GM23248 (cell line): ENCODE measurements at places on chromosomes 1 and 21.

DNA sequence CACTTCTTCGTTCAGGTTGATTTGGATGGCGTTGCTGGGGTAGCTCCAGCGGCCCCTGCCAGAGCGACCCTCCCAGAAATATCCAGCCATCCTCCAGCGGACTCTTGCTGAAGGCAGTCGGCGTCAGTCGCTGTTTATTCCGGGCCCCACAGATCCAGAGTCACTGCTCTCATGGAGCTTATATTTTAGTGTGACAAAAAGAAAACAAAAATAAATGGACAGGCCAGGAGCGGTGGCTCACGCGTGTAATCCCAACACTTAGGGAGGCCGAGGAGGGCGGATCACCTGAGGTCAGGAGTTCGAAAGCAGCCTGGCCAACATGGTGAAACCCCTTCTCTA lies 791 bp upstream of the CFAP298 start:
- no peak for DNase-seq

DNA sequence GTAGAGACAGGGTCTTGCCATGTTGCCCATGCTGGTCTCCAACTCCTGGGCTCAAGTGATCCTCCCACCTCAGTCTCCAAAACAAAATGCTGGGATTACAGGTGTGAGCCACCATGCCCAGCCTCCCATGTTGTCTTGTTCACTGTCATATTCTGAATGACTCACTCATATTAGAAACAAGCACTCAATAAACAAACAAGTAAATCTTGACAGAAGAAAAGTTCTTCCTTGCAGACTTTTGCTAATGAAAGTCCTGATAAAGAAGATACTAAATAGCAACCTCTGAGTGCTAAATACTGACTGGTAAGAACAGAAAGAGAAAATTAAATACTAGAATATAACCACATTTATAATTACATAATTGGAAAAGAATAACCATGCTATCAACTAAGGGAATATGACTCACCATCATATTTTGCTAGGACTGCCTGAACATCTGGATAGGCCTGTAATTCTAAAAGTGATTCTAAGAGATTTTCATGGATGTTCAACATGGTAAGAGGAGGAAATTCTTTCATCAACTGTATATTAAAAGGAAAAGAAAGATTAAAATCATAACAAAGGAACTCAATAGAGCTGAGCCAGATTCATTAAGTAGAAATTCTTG lies 37.3 kb downstream of the ST7L start:
- DNase-seq = peak; percentile 15

GRCh38 chr1:183241471-183241870 lies 55.4 kb downstream of the LAMC2 start:
- DNase-seq = peak; percentile 85

GRCh38 chr1:115063228-115063901 lies 25.9 kb downstream of the TSPAN2 start:
- DNase-seq = no peak

DNA sequence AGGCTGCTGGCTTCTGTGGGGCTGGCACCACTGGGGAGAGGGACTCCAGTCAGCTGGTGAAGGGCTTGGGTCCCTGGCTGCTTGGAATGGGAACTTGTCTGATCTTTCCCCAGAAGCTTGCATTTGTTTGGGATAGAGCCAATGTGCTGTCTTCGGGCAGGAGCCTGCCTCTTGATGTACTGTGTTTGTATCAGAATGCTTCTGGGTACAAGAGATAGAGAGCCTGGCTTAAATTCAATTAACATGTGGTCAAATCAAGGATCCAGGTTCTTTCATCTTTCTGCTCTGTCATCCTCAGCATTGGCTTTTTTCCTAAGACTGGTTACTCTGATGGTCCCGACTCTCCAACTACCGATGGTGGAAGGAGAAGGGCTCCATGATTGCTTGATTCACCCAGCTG lies 16.0 kb upstream of the PROK1 start:
- DNase-seq = no peak

DNA sequence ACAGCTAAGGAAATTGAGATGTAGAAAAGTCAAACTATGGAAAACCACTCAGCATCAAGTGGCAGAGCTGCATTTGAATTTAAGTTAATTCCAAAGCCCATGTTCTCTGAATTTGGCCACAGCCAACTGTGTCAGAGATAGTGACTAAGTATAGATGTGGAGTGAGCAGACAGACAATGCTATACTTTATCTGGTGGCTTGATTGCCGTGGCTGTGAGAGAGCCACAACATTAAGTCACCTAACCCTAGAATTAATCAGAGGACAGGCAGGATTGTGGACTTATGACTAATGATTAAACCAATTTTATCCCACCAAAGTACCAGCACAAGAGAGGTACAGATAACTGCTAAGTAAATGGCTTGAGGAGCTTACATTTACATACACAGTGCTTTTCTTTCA lies 209.8 kb downstream of the TPR start:
- peak; percentile 42 for DNase-seq

DNA sequence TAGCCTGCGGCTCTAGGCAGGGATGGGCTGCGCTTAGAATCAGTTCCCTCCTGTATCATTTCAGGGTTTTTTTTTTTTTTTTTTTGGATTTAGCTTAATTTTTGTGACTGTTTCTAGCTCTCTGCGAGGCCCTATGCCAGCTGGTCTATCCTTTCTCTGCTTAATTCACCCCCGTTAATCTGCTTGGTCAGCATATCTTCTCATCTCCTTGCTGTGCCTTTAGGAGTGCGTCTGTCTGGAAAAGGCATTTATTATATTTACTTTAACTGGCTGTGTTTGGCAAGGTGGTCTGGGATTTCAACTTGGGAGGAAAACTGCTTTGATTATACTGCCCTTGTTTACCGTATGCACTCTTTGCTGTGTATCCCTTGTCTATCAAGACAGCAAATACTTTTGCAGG lies 184.8 kb upstream of the KIAA0040 start:
- no peak for DNase-seq

GRCh38 chr1:232596666-232597303 lies 33.1 kb downstream of the SIPA1L2 start:
- DNase-seq = no peak

DNA sequence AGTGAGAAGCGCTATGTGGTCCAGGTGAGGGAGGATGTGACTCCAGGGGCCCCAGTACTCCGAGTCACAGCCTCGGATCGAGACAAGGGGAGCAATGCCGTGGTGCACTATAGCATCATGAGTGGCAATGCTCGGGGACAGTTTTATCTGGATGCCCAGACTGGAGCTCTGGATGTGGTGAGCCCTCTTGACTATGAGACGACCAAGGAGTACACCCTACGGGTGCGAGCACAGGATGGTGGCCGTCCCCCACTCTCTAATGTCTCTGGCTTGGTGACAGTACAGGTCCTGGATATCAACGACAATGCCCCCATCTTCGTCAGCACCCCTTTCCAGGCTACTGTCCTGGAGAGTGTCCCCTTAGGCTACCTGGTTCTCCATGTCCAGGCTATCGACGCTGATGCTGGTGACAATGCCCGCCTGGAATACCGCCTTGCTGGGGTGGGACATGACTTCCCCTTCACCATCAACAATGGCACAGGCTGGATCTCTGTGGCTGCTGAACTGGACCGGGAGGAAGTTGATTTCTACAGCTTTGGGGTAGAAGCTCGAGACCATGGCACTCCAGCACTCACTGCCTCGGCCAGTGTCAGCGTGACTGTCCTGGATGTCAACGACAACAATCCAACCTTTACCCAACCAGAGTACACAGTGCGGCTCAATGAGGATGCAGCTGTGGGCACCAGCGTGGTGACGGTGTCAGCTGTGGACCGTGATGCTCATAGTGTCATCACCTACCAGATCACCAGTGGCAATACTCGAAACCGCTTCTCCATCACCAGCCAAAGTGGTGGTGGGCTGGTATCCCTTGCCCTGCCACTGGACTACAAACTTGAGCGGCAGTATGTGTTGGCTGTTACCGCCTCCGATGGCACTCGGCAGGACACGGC lies 2.2 kb downstream of the CELSR2 start:
- no peak for DNase-seq

GRCh38 chr1:72394457-72394856 lies 112.1 kb upstream of the NEGR1 start:
- DNase-seq = no peak

DNA sequence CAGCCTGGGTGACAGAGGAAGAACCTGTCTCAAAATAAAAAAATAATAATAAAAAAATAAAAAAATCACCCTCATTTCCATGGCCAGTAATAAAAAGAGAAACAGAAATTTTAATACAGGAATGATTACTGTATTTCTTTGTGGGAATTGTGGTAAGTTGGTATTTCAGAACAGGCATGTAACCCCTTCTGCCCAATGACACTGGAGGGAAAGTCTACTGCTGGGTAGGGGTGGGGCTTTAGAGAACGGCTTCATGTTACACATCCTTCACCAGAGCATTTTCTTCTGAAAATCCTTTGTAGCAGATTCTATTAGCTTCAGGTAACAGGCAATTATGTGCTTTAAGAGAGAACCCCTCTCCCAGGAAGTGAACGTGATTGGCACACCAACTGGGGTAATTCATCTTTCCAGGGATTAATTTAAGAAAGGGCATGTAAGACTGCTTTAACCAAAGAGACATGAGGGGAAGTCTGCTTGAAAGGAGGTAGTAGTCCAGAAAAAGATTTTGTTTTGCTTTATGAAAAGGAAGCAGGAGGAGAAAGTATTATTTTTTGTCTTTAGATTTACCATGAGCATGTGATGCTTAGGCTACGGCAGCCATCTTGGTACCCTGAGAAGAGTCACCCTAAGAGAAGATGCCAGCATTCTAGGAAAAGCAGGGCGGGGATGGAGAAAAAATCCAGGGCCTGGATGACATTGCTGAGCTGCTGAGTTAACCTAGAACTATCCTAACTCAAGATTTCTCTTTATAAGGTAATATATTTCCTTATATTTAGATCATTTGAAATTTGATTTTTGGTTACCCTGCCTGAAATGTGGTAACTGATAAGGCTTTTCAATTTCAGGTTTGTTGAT lies 57.7 kb upstream of the DPT start:
- no peak for DNase-seq

DNA sequence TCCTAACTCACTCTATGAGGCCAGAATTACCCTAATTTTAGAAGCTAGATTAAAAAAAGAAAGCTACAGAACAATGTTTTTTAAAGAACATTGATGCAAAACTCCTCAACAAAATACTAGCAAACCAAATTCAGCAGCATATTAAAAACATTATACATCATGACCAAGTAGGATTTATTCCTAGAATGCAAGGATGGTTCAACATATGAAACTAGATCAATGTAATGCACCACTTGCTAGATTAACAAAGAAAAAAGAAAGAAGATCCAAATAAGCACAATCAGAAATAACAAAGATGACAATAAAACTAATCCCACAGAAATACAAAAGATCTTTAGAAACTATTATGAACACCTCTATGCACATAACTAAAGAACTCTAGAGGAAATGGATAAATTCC lies 13.3 kb upstream of the PPT1 start:
- no peak for DNase-seq

- peak; percentile 16 for DNase-seq
Observed at GRCh38 chr1:84083307-84083706, 60.8 kb upstream of the PRKACB start.

DNA sequence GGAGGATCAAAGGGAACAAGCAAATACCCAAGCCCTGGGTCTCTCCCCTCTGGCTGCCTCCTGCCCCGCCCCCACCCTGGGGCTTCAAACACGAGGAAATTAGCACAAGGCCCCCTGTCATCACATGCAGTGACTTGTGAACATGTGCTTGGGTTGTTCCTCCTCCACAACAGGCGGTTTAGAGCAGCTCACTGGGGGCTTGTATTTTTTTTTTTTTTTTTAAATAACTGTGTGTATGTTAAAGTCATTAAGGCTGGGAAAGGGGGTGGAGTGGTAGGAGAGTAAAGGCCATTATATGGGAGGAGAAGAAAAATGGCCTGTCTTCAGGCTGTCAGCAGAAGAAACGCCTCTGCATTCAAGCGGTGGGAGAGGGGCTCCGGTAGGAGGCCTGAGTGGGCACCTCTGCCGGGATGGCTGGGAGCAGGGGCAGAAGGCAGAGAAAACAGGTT lies 64.2 kb downstream of the PLXNA2 start:
- no peak for DNase-seq

GRCh38 chr1:93707956-93708355 lies 26.3 kb upstream of the BCAR3 start:
- DNase-seq = no peak

- DNase-seq = no peak
Observed at GRCh38 chr1:33244143-33244808, 12.0 kb upstream of the ZNF362 start.

DNA sequence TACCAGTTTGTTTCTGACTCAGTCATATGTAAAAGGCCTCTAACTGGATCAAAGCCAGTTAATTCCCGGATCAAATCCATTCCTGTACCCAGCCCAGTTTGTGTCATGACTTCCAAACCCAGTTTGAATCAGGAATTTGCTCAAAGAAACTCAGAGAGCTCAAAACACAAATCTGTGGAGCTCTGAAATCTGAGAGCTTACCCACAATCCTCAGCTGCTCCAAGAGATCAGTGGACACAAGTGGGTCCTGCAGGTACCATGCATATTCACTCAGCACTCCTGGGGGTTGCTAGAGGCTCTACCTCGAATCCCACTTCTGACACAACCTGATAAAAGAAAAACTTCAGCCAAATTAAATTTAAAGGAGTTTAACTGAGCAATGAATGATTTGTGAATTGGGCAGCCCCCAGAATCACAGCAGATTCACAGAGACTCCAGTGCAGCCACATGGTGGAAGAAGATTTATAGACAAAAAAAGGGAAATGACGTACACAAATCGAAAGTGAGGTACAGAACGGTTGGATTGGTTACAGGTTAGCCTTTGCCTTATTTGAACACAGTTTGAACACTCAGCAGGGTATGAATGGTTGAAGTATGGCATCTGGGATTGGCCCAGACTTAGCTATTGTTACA lies 11.9 kb upstream of the MRPL55 start:
- peak; percentile 62 for DNase-seq

- no peak for DNase-seq
Observed at GRCh38 chr1:186848509-186849130, 19.9 kb downstream of the PLA2G4A start.

- DNase-seq = no peak
Observed at GRCh38 chr1:43222879-43223278, 46.9 kb upstream of the TMEM125 start.

- no peak for DNase-seq
Observed at GRCh38 chr1:10621906-10622305, 147.2 kb downstream of the PEX14 start.
